EH (cell line): ENCODE measurements at places on chromosomes 7 and 10.

GRCh38 chr10:113183573-113183972 lies 233.5 kb downstream of the TCF7L2 start:
- no peak for DNase-seq

DNA sequence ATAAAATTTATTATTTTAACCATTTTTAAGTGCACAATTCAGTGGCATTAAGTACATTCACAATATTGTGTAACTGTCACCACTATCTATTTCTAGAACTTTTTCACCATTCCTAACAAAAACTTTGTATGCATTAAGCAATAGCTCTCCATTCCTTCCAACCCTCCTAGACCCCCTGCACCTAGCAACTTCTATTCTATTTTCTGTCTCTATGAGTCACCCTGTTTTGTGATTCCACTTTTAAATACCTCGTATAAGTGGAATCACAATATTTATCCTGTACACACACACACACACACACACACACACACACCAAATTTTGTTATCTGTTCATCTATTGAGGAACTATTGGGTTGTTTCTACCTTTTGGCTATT lies 89.2 kb downstream of the ARID5B start:
- DNase-seq = peak; percentile 57

DNA sequence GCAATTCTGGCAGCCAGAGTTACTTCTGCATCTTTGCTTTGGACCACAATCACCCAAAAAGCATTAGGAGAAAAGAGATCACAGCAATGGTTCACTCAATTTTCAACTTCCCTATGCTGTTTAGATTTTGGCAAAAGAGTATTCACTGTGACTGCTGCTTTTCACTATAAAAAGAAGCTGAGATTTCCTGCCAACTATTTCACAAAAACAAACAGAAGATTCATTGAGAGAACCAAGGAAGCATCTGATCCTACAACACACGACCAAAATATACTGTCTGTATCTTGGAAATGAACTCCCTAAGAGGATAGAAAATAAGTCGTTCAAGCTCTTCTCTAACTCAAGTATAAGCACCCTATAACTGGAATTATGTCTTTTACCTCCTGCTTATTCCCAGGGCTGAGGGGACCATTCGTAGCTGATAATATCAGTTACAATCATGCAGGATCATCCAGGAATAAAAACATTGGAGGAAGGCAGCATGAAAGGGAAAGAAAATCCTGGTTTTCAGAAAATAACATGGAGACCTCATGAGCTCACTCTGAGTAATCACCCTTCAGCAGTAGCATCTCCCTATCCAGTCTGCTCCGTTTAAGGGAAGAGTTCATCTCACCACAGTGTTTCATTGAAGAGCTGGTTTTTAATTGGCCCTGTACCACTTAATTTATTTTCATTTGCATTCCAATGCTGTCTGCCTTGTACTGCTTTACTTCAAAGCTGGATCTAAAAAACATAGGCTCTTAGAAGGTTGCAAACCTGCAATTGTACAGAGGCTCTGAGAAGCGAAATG lies 256.2 kb downstream of the PAXIP1 start:
- no peak for DNase-seq

DNA sequence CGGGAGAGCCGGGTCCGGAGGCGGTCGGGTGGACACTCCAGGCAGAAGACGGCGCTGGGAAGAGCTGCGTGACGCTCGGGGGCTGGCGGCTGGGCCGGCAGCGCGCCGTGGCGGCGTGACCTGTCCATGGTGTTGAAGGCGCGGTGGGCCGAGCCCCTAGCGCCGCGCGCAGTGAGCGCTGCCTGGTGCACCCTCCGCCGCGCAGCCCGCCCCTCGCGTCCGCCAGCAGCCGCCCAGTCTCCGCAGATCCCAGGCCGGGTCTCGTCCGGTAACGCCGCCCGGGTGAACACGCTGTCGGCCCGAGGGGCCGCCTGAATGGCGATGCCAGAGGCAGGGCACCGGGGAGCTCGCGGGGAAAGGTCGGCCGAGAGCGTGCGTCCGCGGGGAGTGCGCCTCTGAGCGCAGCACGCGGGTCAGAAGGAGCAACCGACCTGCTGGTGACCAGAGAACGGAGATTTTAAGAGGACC lies 657 bp upstream of the TMEM178B start:
- peak; percentile 47 for DNase-seq

- peak; percentile 61 for DNase-seq
Measured at GRCh38 chr7:47039904-47040303, 542.0 kb downstream of the TNS3 start.

DNA sequence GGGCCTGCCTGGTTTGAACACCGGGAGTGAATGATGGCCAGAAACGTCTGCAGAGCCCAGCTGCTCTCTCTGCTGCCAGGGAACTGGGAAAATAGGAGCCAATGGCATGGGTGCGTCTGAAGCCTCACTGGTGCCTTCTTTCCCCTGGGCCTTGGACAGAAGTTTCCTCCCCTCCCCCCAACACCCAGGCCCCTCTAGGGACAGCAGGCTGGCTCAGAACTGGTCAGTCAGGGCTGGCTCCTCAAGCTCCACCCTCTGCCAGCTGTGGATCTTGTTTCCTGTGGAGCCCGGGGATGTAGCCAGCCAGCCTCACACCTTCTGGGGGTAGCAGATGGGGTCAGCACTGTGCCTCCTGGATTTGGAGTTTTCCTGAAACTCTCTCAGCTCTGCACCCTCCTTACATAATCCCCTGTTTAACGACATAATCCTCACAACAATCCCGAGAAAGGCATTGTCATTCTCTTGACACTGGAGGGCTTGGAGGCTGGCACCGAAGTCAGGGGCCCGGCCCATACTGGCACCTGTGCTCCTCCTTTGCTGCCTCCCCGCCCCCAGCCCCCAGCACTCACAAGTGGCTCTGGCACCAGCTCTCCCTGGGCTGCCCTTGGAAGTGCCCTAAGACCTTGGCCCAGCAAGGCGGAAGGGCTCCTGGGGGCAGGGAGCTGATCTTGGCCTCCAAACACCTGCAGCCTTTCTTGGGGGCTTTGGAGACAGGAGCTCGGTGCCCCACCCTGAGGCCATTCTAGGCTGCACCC lies 5.7 kb downstream of the LDB3 start:
- DNase-seq = no peak

- no peak for DNase-seq
Measured at GRCh38 chr10:10053051-10053450, 964.6 kb upstream of the CELF2 start.

DNA sequence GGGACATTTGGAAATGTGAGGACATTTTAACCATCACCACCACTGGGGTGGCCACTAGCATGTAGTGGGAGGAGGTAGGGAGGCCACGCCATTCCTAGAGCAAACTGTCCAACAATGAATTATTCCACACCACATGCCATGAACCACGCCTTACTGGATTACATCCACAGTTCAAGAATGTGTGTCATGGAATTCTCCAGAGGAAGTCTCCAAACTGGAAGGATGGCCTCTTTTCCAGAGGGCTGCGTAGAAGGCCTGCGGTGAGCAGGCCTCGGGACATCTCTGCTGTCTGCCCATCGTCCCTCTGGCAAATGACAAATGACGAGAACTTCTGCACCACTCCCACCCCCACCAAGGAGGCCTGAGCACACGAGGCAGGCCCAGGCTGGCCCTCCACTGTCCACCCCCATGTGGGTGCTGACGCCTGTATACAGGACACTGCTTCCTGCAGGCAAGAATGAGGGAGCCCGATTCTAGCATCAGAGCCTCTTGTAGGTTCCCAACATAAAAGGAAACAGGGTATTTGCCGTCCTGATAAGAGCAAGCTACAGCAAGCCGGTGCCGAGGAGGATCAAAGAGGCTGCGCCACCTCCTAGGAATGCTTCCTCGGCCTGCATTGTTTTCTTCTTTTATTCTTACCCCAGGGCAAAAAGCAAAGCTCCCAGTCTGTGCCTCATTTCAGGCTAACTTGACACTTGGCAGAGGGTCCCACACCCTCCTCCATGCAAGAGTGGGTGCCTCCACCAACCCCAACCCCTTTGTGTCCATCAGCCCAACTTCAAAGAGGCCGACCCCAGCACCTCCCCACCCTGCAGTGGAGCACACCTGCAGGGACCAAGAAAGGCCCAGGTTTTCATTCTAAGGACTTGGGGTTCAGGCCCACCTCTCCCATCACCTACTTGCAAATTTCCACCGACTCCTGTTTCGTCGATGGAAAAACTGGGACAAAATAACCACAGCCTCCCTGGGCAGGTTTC lies 23.9 kb downstream of the TNS3 start:
- peak; percentile 87 for DNase-seq

- no peak for DNase-seq
Measured at GRCh38 chr10:84208023-84208422, 13.7 kb downstream of the CDHR1 start.

GRCh38 chr7:18221377-18222293 lies 194.0 kb upstream of the PRPS1L1 start:
- peak; percentile 16 for DNase-seq

DNA sequence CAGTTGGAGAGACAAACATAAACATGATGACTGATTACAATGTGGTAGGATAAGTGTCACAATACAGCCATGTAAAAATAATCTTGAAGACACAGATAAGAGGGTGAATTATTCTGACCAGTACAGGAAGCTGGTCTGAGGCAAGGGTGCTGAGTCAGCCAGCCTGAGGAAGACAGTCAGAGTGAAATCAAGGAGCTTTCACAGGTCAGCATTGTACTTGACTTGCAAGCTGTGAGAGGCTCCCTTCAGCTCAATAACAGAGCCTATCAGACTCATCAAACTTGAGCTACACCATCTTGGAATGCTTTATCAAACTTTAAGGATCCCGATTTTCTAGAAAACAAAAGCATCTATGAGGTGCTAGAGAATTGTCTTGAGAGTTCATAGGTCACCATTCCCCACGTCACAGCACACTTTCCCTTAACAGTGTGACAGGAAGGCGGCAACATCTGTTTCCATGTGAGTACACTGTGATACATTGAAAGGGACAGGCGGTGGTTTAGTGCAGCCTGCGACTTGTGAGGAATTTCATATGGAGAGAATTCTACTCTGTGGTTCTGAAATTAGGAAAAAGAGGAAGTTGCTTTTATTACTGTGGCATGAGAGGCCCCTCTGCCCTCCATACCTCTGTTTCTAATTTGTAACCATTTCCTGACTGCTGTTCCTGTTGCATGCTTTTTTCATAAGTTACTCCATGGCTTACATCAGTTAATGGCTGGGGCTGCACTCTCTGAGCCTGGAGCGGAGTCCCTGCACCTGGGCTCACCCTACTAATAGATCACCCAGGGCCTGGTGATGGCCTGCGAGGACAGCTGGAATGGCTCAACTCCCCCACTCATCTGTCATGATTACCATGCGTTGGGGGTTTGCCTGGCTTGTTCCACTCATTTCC lies 417.1 kb downstream of the SUGCT start:
- DNase-seq = peak; percentile 84

DNA sequence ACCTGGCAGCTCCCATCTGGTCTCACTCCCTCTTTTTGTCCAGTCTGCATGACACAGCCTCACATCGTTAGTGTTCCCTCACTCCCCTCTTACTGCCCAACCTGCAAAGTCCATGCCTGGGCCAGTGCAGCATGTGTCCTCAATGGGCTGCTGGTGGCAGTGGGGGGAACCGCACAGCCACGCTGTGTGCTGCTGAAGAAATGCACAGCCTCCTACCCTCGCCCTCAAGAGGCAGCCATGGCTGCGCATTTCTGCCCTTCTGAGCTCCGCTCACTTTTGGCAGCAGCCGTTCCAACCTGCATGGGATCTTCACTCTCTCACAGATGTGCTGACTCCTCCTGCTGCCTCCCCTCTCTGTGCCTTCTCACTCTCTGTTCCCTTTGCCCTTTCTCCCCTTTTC lies 103.4 kb downstream of the EGFR start:
- DNase-seq = no peak

DNA sequence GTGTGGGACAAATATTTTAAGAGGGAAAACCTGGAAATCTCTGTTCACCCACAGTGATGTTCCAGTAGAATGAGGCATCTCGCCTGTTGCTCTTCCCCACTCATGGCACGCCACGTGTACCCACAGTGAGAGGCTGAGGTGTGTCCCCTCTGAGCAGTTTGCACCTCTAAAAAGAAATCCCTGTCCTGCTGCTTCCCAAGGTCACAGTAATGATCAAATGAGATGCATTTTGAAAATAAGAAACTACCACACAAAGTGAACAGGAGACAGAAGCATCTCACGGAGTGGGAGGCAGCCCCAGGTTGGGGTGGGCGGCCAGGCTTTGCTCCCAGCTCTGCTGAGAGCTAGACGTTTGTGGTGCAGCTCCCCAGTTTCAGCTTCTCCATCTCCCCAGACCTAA lies 12.4 kb upstream of the ZNF777 start:
- no peak for DNase-seq

GRCh38 chr10:103712898-103713498 lies 142.4 kb downstream of the SH3PXD2A start:
- peak; percentile 80 for DNase-seq

DNA sequence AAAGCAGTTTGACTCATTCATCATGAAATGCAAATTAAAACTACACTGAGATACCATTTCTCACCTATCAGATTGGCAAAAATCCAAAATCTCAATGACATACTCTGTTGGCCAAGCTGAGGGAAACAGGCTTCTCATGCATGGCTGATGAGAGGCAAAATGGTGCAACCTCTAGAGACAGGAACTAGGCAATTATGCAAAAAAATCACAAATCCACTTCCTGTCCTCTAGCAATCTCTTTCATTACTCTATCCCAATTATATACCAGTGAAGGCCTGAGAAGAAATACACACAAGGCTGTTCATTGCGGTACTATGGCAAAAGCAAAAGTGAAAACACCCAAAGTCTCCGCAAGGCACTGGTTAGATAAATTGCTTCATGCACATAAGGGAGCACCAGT lies 25.9 kb upstream of the PTPRN2 start:
- peak; percentile 42 for DNase-seq

GRCh38 chr10:115972426-115972825 lies 300.6 kb downstream of the GFRA1 start:
- DNase-seq = no peak

GRCh38 chr10:86727470-86727869 lies 28.9 kb upstream of the BMPR1A start:
- no peak for DNase-seq

DNA sequence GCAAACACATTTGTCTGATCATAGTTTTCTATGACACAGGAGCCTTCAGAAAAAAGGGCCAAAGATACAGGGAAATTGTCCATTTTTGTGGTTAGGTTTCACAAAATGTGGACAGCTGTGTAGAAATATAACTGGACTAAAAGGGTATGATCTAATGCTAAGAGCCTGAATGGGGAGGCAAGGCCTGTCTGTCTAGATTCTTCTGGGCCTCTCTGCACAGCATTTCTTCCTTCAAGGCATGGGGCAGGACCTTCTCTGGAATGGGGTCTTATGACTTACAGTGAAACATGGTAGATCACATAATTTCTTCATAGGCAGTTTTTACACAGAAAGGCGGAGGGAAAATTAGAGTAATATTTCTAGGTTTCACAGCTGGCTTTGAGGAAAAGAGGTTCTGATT lies 795.7 kb downstream of the GRID1 start:
- DNase-seq = no peak
